Activated naive CD4-positive, alpha-beta T cell (primary cell): ENCODE measurements at places on chromosomes 2 and 18.

DNA sequence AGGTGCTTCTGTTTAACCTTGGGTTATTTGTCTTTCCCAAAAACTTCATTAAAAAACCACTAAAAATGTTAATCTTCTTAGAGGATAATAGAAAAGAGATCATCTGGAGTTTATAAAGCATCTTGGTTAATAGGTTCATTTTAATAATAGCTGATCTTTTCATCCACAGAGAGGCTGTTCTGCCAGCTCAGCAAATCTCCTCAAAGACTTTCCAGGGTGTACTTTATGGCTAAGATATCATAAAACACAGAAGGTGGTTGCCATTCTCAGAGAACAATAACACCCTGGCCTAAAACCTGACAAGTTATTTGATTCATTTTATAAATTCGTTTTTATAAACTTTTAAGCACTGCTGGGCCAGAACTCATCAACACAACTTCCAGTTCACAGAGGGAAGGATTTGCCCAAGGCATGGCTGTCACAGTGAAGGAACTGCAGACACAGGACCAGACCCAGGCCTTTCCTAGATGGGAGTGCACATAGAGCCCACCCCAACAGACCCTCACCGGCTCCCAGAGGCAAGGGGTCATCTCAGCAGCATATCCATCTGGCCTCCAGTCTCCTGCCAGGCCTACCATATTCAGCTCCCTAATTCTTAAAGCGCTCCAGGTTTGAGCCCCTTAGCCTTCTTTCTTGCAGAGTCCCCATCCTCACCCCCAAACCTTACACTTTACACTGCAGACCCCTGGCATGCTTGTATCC is 203.4 kb upstream of the RAB6C start:
- no peak for DNase-seq

- DNase-seq = no peak
Observed at GRCh38 chr2:953408-953807, 2.8 kb downstream of the SNTG2 start.

DNA sequence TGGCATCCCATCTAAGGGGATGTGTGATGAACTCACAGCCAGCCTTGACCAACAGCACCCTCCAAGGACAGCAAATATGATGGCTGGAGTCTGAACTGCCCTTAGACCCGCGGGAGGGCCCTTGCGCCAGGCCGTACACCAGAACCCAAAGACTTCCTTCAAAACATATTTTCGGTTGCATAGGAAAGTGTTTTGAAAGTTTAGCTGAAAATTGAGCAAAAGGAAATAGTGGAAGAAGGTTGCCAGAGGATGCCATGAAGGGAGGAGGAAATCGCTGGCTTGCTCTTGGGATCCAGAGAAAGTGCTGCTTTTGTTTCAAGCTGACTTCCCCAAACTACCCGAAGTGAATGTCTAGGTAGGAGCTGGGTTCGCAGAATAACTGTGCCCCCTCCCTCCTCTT is 61.3 kb downstream of the IL1R2 start:
- no peak for DNase-seq

DNA sequence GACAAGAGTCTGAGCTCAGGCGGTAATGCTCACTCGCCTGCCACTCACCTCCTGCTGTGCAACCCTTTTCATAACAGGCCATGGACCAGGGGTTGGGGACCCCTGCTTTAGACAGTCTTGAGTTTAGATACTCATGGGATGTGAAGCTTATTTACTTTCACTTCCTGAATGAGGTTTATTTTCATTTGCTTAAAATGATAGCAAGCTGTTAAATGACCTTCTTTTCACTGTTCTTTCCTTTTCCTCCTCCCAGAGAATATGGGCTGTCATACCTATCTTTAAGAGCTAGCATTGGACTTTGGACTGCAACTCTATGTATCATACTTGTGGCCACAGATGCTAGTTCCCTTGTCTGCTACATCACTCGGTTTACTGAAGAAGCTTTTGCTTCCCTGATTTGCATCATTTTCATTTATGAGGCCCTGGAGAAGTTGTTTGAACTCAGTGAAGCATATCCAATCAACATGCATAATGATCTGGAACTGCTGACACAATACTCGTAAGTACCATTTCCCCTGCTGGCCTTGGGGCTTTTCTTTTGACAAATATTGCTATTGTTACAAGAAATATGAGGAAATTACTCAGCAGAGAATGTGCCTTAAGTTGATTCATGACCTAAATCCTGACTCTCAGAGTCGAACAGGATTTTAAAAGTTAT is 168.5 kb downstream of the DPP4 start:
- no peak for DNase-seq

- DNase-seq = no peak
Observed at GRCh38 chr2:157363612-157364101, 38.0 kb upstream of the ERMN start.

- DNase-seq = no peak
Observed at GRCh38 chr2:20027705-20028434, 15.4 kb upstream of the MATN3 start.

DNA sequence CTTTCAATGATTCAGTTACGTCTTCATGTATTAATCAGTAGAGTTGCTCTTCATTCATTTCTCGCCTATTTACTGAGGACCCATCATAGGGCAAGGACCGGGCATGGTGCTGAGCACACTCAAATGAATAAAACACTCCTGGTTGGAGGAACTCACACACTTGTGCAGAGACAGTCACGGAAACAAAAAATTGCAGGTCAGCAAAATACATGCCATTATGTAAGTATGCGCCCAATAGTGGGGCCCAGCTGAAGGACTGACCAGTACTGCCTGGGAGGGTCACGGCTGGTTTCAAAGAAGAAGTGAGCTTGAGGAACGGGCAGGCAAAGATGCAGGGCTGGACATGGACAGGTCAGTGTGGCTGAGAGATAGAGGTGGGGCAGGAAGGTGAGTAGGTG is 102.9 kb downstream of the DDX1 start:
- no peak for DNase-seq

DNA sequence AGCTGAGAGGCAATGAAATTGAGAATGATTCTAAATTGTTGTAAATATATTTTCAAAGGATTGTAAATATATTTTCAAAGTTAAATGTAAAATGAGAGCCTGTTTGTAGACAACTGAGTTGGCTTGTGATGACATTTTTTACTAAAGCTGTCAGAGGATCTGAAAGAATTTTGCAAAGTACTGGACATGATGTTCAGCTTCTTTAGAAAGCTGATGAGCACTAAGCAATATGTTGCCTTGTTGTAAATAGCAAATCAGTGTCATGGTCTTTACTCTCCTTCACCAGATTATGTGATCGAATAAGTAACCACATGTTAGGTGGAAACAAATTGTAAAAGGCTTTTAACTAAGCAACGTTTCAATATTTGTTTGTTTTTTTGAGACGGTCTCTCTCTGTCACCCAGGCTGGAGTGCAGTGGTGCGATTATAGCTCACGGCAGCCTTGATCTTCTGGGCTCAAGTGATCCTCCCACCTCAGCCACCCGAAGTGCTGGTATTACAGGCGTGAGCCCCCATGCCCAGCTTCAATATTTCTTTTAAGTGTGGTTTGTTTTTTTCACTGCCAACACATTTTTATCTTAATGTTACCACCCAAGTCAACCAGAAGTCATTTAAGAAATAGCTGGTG is 44.0 kb downstream of the E2F6 start:
- no peak for DNase-seq

DNA sequence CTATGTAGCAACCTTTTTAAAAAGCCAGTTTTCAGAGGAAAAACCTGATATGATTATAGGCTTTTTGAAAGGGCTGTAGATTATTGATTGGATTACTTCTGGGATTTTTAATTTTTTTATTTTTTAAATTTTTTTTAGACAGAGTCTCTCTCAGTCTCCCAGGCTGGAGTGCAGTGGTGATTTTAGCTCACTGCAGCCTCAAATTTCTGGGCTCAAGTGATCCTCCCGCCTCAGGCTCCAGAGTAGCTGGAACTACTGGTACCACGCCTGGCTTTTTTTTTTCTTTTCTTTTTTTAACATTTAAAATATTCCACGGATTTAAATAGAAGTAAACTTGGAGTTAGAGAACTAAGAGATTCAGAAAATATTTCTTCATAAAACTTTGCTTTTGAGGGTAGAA is 1.2 kb downstream of the MRPL19 start:
- DNase-seq = no peak

DNA sequence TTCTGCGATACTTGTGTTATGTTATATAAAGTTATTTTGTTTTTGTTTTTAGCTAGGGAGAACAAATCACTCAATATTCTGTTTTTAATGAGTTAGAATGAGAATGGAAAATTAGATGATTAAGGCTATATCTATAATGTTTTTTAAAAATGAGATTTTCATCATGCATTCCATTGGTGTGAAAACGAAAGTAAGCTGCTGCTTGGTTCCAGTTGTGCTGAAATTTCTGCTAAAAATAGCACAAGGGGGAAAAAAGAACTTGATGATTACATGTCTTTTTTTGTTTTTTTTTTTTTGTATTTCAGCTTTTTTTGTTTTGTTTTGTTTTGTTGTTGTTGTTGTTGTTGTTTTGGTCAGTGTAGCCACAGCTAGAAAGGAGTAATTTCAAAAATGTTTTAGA is 242.6 kb upstream of the KCNJ3 start:
- no peak for DNase-seq

GRCh38 chr2:118846442-118846952 is 951 bp downstream of the EN1 start:
- DNase-seq = no peak

GRCh38 chr2:45070113-45070652 is 60.9 kb upstream of the SIX2 start:
- no peak for DNase-seq

- DNase-seq = no peak
Observed at GRCh38 chr2:88022669-88022921, 6.2 kb upstream of the RNU2-63P start.
